ENCODE measurements at places on chromosomes 6 and 20. TPM values are rescaled to one million over a fixed set of nuclear protein-coding genes. Genes with fewer than 3 reads are reported as not detected.

- DNase-seq, result no peak
Measured at GRCh38 chr6:146902846-146903245, 301.4 kb upstream of the STXBP5 start.

DNA sequence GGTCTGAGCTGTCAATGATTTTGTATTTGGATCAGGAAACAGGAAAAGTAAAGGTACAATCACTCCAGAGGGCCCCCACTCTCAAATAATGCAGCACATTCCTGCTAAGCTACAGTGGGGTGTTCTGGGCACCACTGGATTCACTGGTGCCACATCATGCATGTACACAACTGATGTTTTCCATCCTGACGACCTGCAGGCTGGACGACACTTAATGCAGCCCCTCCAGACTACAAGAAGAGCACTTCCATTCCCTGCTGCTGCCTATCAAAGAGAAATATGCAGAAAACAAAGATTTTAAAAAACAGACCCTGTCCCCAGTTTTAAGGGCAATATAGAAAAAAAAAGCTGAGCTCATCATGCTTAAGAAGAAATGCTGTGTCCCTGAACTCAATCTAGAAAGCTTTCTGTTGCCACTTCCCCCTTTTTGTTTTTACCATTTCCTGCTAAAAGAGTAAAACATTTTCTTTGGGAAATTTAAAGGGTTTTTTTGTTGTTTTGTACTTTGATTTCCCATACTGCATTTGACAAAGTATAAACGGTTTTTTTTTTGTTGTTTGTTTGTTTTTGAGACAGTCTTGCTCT is 35.5 kb downstream of the ABHD12 start:
- no peak for DNase-seq

DNA sequence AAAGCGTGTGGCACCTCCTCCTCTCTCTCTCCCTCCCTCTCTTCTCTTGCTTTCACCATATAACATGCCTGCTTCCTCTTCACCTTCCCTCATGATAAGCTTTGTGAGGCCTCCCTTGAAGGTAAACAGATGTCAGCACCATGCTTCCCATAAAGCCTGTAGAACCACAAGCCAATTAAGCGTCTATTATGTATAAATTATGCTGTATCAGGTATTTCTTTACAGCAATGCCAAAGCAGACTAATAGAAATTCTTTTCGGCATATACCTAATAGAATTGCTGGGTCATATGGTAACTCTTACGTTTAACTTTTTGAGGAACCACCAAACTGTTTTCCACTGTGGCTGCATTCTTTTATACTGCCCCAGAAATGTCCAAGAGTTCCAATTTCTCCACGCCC is 75.0 kb downstream of the SYCP2 start:
- no peak for DNase-seq

The CLDN20 gene
- polyA plus RNA-seq, result 1.1 TPM
